D721Med (cell line): ENCODE measurements at places on chromosomes 6 and 20.

GRCh38 chr6:150549007-150549406 is 50.7 kb upstream of the PLEKHG1 start:
- DNase-seq, result no peak

- DNase-seq, result no peak
Measured at GRCh38 chr20:40181676-40182075, 507.4 kb downstream of the MAFB start.

- no peak for DNase-seq
Measured at GRCh38 chr6:83442752-83443151, 11.9 kb upstream of the ME1 start.

DNA sequence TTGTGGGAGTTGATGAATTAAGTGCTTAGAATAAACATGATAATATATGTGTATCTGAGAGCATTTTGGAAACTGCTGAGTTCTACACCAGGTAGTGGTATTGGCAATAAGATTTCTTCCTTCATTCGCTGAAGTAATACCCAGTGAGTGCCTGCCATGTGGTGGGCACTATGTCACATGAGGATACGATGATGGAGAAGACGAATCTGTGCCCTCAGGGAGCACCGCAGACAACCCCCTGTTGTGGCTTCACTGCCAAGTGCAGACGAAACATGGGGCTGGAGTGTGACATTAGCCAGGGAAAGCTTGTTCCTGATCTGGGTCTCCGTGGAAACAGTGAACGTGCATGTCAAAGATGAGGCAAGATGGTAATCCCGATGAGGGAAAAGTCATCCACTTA is 7.9 kb downstream of the ZNF76 start:
- no peak for DNase-seq

GRCh38 chr6:165872311-165872710 is 209.3 kb upstream of the PDE10A start:
- no peak for DNase-seq

DNA sequence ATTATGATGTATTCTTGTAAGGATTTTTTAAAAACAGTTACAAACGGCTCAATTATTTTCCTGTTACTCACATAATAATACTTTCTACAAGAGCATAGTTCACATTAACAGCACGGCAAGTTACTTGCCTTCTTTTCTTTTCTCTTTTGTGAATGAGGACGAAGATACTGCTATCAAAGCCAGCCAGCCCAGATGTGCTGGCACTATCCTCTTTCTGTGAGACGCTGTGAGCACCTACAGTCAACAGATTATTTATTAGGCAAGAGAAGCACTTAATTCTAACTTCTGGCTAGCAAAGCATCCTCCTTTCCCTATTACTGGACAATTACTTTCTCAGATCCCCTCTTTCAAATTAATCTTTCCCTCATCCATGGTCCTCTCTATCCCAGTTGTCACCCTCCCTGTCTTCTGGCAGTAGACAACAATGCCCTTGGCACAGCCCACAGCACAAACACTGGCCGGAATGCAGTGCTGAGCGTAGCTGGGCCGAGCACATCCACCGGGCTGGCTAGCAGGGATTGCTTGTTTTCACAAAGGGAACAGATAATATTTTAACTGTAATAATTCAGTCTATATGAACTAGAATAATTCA is 262.1 kb downstream of the FOXC1 start:
- no peak for DNase-seq

DNA sequence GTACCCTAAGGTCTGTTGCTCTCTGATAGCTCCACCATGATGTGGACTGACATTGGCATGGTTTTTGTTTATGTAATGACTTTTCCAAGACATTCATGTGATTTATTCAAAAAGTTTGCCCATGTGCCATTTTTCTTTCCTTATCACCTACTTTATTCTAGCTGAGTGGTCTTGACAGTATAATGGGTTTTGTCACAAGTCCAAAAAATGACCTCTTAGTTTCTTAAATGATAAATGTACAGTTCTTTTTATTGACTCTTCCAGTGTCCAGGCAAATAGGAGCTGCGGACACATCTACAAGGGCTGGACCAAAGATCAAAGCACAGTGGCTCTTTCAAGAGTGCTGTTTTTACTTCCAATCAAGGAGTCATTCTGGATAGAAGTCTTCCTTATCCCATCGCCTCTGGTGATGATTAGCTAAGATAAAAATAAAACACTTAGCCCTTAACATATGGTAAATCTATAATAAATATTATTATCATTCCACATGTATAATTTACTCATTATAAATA is 141.4 kb downstream of the MMUT start:
- no peak for DNase-seq

DNA sequence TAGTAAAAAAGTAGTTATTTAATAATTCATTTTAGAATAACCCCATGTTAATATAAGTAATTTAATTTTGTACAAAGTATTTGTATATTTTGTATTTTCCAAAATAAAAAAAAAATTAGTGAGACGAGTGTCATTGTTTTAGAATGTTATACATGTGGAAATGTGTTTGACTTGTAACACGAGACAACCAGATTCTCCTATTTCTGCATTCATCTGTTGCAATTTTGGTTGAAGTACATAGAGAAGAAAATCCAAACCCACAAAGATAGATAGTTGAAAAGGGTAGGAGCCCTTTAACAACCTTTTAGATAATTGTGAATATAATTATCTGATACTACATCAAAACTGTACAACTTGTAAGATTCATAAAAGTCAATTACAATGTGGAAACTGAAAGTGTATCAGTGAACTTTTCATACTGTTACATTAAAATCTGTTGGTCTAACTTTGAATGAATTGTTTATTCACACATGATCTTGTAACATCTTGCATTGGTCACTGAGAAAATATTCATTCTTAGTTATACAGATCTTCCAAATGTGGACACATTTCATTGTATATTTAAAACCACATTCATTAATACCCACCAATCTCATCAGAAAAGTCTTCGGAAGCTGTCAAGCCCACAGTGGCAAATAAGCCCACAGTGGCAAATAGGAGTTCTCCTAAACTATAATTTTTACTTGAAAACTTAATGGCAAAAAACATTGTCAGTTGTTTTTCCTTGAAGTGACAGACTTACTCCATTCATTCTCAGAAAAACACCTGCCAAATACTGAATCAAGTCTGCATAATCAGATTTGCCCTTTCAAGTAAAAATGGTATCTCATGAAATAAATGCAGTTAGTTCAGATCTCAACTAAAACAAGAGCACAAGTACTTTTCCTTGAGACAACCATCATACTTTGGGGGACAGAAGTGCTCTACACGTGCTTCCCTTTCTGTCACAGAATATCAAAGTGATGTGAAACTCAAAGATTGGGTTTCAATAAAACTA is 52.8 kb downstream of the FKBP5 start:
- no peak for DNase-seq

DNA sequence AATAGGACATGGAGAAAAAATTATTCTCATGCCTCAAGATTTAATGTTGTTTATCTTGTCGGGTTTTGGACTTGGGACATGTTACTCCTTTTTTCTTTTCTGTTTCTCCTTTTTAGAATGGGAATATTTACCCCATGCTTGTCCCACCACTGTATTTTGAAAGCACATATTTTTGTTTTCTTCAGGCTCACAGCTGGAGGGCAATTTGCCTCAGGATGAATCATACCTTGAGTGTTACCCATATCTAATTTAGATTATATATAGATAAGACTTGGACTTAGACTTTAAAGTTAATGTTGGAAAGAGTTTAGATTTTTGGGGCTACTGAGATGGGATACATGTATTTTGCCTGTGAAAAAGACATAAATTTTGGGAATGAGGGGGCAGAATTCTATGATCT is 541.6 kb upstream of the MAN1A1 start:
- DNase-seq, result no peak

GRCh38 chr6:408599-409102 is 17.1 kb downstream of the IRF4 start:
- DNase-seq, result no peak

DNA sequence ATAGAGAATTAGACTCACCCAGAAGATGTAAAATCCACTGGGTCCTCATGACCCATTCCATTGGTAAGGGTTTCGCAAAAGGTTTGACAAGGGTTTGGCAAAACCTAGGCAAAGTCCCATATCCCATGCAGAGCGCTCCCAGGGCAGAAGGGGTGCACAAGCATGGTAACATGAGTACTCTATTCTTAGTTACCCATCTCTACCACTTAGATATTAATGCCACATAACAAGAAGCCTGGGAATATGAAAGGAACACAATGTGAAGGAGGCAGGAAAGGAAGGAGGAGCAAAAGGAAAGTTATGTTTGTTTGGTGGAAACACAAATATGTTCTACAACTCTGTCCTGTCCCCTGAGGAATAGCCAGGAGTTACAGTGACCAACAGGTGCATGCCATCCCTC is 163.1 kb downstream of the FAXC start:
- DNase-seq, result no peak

DNA sequence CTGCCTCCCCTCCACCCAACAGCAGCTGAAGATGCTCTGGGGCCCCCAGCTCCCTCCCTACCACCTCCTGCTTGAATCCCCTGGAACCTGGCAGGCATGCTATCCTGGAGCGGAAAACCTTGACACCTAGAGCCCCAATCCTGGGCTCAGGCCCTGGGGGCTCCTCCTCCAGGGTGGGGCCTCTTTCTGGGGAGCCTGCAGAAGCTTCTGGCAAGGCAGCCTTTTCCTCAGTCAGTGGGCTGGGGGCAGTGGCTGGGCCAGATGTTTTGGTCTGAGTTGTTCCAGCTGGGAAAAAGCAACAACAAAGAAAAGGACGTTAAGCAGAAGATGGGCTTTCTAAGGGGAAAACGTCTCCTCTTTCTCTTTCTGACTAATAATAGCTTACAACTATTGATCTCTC is 21.1 kb downstream of the KIAA1755 start:
- DNase-seq, result no peak

DNA sequence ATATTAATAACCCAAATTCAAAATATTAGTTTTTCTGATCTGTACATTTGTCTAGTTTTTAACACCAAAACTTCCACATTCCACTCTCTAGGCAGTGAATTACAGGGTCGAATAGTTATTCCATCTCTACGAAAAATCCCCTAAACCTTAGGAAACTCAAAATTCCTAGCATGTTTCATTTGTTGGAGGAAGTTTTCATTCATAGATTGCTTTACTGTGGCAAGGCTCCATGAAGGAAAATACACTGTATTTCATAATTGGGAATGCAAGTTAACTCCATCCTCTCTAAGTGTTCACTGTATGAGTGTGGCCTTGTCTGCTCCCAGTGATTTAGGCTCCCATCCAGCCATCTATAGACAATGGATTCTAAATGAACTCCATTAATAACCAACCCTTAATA is 296.1 kb downstream of the TENT5A start:
- no peak for DNase-seq

DNA sequence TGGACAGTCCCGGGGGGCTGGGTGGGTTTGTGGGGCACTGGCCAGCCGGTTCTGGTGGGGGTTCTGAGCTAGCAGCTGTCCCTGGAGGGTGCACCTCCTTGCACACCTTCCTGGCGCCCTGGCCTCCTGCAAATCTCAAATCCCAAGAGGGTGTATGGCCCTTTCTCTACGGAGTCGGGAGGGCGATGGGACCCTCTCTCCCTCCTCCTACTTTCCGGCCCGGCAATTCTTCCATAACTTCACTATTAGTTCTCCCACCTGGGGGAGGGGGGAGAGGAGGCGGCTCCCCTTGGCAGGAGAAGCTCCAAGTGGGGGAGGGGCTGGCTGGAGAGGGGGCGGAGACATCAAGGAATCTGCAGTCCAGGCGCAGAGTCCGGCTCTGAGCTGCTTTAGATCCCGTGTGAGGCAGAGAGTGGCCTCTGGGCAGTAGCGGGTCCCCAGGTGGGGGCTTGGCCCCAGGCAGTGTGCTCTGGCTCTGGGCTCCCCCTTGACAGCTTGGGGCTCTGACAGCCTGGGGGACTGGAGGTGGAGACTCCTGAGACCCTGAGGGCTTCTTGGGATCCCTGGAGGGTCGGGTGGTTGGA is 1.4 kb upstream of the LAMA5 start:
- DNase-seq, result no peak

DNA sequence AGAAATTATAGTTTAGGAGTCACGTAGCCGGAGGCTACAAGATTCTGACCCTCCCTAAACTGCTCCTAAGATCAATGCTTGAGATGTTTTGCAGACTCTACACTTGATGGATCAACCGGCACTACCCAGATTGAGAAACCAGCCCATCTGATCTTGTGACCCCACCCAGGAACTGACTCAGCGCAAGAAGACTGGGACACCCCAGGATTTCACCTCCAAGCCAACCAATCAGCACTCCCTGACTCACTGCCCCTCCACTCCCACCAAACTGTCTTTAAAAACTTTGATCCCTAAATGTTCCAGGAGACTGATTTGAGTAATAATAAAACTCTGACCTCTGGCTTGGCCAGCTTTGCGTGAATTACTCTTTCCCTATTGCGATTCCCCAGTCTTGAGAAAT is 99.8 kb downstream of the OPRM1 start:
- DNase-seq, result no peak

DNA sequence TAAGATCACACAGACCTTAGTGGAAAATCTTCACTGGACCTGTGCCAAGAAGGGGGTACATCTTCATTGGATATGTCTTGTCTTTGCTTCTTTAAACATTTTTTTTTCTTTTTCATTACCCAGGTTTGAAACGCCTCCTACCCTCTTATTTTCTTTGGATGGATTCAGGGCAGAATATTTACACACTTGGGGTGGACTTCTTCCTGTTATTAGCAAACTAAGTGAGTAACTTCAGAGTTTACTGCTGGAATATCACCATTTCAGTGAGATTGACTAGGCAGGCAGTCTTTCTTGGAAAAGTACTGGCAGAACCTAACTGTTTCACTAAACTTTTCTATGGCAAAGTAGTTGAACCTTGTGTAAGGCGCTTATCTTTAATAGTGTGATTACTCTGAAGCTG is 47.0 kb downstream of the ENPP1 start:
- DNase-seq, result no peak

DNA sequence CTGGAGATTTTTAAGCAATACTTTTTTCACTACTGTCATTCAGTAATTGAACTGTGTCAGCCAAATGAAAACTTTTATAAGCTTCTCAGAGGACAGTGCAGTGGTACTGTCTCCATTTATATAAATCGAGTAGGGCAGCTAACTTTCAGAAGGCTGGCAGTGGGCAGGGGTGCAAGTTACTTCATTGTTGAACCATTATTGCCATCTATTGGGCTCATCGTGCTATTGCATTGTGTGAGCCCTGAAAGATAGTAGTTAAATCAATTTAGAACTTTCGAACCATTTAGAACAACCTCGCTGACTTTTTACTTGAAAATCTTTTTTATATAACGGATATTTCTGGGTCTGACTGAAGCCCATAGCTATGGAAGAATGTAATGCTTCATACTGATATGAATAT is 347.8 kb upstream of the PLCB4 start:
- no peak for DNase-seq
